ENCODE measurements at places on chromosomes 2 and 18.

- H3K27ac ChIP-seq: no peak overlapping the region
- no peaks in the 10 kb centered on the region for H3K4me1 ChIP-seq
- no peak for DNase-seq
- H3K4me3 ChIP-seq: no peak overlapping the region
- H3K36me3 ChIP-seq: no peaks in the 10 kb centered on the region
Observed at GRCh38 chr2:654896-655295, 22.3 kb downstream of the TMEM18 start.

DNA sequence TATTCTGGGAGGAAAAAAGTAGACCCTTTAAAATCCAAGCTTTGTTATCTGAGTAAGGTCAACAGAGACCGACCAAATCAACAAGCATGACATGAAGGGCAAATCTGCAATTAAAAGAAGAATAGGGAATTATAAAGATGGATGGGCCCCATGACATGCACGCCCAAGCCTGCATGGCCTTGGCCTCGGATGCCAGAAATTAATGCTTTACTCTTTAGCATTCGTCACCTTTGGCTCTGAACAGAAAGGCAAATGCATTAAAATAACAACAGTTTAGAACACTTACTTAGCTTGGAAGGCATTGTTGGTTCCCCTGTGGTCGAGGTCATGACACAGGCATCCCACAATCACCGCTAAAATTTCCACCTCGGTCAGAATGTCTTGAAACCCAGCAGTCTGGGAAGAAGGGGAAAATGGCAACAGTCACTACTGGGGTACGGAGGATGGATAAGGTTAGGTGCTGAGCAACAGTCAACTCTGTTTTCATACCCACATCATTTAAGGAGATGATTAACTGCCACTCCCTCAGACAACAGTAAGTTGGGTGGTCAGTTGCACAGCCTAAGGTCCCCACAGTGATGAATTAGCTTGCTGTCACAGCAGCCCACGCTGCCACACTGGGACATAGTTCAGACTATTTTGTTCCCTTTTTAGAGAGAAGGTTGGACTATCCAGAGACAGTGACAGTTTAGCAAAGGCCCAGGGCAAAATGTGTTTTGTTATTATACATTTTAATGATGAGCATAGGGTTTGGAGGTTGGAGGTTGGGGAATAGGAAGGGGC is 319.1 kb downstream of the AGPS start:
- no peak overlapping the region for H3K4me3 ChIP-seq
- peak; percentile 10 for DNase-seq
- no peaks in the 10 kb centered on the region for H3K36me3 ChIP-seq
- no peaks in the 10 kb centered on the region for H3K4me1 ChIP-seq

DNA sequence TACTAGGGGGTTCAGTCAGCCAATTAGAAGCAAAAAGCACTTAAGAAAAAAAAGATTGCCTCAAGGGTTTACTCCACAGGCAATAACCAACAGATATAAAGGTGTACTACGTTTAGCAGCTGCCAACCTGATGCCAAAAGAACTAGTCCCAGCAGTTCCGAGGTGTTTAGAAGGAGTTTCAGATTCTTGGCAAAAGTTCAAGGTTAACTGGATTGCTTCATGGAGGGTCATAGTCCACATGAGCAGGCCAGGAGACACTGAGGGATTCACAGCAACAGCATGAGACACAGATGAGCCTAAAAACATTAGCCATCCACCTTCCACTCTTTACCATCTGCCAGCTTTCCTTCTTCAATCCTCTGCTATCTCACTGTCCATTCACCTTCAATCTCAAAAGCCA is 4.9 kb upstream of the DNAH7 start:
- no peaks in the 10 kb centered on the region for H3K36me3 ChIP-seq
- H3K27ac ChIP-seq: no peak overlapping the region
- H3K4me3 ChIP-seq: no peak overlapping the region
- H3K4me1 ChIP-seq: no peaks in the 10 kb centered on the region
- DNase-seq: no peak
- H3K27me3 ChIP-seq: no peaks in the 10 kb centered on the region

GRCh38 chr2:107542314-107542740 is 284.4 kb upstream of the RGPD4 start:
- no peak overlapping the region for H3K27ac ChIP-seq
- DNase-seq: no peak

- no peak overlapping the region for H3K4me3 ChIP-seq
- H3K27ac ChIP-seq: no peak overlapping the region
- H3K4me1 ChIP-seq: peaks cover 6% of the 10 kb centered on the region
- no peaks in the 10 kb centered on the region for H3K36me3 ChIP-seq
- H3K27me3 ChIP-seq: no peaks in the 10 kb centered on the region
Observed at GRCh38 chr2:10900216-10901109, 11.3 kb upstream of the KCNF1 start.

GRCh38 chr2:210169516-210170195 is 1.6 kb downstream of the KANSL1L start:
- H3K27me3 ChIP-seq: no peaks in the 10 kb centered on the region
- peak overlapping the region; percentile 80 for H3K4me3 ChIP-seq

DNA sequence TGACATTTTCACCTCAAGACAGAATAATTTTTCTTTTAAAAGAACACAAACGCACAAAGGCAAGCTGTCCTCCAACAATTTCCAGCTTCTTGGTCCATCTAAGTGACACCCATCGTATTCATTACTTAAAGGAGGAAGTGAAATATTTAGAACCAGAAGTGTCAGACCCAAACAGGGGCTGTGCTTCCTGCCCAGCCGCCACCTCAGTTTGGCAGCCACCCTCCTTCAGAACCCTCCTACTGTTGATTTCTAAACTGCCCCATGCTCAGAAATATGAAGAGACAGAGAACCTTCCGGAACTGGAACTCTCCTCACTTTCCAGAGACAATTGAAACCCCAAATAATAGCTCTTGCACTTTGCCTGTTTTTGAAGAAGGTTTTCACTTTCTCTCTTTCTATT is 734.8 kb upstream of the SALL3 start:
- H3K27me3 ChIP-seq: no peaks in the 10 kb centered on the region
- H3K4me1 ChIP-seq: no peaks in the 10 kb centered on the region
- no peaks in the 10 kb centered on the region for H3K36me3 ChIP-seq
- DNase-seq: no peak
- H3K4me3 ChIP-seq: no peak overlapping the region

GRCh38 chr2:62145478-62146100 is 50.3 kb upstream of the B3GNT2 start:
- peaks cover 13% of the 10 kb centered on the region for H3K4me1 ChIP-seq
- DNase-seq: no peak
- no peaks in the 10 kb centered on the region for H3K27me3 ChIP-seq
- no peaks in the 10 kb centered on the region for H3K36me3 ChIP-seq
- H3K4me3 ChIP-seq: no peak overlapping the region

All from astrocyte (in vitro differentiated cells and primary cell).